Omental fat pad (tissue), 4 donors: ENCODE measurements at places on chromosomes 2 and 18. TPM values are rescaled to one million over a fixed set of nuclear protein-coding genes. Genes with fewer than 3 reads are reported as not detected.

Gene ZSWIM2
- 0.37 TPM for total RNA-seq

Gene TGFA
- total RNA-seq: 4.3 TPM

DNA sequence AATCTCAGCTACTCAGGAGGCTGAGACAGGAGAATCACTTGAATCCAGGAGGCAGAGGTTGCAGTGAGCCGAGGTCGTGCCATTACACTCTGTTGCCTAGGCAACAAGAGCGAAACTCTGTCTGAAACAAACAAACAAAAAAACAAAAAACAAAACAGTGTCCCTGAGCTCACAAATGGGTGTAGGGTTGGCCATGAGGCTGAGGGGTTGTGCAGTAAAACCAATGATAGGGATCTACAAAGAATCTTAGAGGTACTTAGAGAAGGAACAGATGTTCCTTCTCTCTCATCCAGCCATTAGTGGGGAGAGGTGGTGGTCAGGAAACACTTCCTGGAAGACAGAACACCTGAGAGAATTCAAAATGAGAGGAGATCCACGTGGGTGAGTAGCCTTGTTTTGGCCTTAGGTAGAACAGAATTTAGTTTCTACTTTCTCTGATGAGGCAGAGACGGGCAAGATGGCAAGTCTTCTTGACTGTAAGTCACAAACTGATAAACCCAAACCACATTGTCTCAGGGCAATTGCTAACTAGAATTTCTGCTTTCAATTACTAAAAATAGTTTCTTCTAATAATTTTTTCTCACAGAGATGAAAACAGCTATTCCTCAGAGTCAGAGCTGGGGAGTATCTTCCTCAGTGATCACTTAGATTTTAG is 61.5 kb upstream of the PPM1B start:
- DNase-seq: no peak

DNA sequence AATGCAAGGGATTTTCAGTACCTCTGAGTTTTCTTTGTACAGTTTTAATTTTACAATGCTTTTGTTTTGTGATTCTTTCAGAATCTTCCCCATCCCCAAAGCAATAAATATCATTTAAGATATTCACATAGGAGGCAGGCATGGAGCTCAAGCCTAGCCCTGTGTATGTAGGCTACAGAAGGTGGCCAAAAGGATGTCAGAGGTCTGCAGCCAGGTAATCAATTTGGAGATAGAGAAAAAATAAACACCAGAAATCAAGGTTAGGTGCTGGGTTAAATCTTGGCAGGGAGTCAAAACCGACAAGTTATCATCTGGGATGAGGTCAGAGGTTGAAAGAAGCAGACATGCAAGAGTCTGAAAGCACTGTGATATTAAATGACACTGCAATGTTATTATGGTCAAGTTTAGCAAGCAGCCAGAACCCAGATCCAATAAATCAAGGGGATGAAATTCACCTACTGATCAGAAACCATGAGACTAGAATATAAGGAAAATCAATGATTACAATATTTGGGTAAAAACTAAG is 45.1 kb upstream of the LRP1B start:
- no peak for DNase-seq

- no peak for DNase-seq
Observed at GRCh38 chr2:118689456-118689855, 158.0 kb downstream of the EN1 start.

Gene GNLY
- total RNA-seq: 5.5 TPM

DNA sequence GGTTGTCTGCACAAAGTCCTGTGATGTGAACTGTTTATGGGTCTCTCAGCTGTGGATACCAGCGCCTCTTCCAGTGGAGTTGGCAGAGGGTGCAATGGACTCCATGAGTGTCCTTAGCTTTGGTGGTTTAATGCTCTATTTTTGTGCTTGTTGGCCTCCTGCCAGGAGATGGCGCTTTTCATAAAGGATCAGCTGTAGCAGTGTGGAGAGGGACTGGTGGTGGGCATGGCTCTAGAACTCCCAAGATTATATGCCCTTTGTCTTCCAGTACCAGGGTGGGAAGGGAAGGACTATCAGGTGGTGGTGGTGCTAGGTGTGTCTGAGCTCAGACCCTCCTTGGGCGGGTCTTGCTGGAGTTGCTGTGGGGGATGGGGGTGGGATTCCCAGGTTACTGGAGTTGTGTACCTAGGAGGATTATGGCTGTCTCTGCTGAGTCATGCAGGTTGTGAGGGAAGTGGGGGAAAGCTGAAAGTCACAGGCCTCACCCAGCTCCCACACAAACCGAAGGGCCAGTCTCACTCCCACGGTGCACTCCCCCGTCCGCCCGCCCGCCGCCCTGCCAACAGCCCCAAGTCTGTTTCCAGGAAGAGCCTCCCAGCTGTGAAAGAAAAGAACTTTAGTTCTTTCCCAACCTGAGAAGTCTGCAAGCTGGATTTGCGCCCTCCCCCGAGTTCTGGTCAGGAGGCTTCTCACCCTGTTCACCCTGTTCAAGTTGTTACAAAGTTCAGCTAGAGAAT is 108.1 kb downstream of the MARCO start:
- DNase-seq: no peak

Gene PLEKHH2
- total RNA-seq: 9.8 TPM
